ENCODE measurements at places on chromosomes 2 and 18.

DNA sequence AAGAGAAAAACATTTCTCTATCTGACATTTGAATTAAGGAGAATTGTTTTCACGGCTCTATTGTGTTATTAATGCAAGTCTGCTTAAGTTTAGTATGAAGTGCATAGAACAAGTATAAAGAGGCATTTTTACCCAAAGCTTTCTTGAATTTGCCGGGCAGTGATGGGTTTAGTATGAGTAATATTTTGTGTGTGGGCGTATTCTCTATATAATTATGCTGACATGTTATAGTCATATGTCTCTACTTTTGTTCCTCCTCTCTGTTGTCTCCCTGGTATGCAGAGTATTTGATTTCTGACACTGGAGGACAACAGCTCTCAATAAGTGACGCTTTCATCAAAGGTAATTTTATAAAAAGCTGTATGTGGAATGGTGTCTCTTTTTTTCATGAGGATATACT is 45.9 kb downstream of the PIKFYVE start:
- no peak for DNase-seq

- DNase-seq: no peak
Observed at GRCh38 chr2:16138811-16139662, 198.7 kb downstream of the MYCN start.

- DNase-seq: no peak
Observed at GRCh38 chr2:197137231-197137630, 173.3 kb downstream of the ANKRD44 start.

- no peak for DNase-seq
Observed at GRCh38 chr18:77084688-77085035, 47.9 kb downstream of the MBP start.

- DNase-seq: no peak
Observed at GRCh38 chr2:240759459-240759858, 60.6 kb downstream of the KIF1A start.

DNA sequence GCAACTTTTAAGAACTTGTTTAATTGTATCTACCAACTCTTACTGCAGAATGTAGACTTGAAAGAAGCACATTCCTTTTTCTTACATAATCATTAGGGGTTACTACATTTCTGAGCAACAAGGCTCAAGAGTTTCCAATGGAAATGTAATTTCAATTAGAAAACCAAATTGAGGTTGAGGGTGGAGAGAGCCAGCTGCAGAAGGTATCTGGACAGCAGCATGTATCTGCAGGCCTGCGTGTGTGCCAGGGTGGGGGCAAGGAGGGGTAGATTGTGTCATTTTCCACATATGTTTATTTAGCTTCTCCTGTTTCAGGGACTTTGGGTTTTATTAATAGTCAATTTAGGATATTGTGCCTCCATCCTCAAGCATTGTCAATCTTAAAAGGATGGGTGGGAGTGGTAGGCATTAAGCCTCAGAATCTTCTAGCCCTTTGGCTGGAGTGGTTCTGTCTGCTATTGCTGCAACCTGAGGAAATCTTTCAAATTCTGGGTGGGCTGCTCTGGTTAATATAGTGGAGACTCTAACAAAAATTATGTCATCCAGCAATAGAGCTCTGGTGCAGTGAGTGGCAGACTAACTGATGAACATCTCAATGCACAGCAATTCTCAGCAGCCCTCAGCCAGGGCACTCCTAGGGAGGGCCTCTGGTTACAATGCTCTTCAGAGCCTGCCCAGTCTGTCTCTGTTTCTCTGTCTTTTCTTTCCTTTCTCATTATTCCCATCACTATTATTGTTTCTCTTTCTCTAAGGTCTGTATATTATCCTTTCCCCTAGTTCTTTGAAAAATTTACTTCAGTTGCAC is 151.4 kb downstream of the RPIA start:
- DNase-seq: no peak

DNA sequence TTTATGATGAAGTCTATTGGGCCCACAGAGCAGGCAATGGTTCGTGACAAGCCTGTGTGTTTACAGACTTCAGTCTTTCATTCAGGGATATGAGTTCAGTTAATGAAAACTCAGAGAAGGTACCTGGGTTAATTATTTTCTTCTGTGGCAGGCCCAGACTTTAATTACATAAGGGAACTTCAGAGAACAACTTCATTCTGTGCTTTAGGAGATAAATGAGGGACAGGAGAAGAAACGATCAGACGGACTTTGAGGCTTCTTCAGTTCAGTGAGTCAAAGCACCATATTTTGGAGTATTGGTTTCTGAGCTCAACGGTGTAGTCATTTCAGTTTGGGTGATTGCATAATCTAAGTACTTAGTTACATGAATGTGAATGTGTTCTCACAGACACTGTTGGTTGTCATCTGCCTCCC is 203.0 kb upstream of the KCNJ3 start:
- DNase-seq: no peak

GRCh38 chr2:96555146-96555610 is 18.6 kb downstream of the ARID5A start:
- no peak for DNase-seq

DNA sequence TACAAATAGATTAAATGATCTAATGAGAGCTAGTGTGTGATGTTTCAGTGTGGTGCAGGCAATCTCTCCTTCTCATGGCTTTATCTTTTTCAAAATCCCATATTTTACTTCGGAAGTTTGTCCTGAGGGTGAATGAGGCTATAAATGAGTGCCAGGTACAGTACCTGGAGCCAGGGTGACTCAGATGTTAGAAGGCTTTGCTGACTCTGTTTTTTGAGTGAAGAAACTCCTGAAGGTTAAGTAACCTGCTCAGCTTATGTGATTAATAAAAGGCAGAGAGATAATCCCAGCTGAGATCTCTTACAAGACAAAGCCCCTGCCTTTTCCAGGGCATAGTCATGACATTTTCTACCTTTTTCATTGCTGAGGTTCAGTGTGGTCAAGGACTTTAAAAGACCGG is 52.6 kb downstream of the MGAT5 start:
- no peak for DNase-seq

DNA sequence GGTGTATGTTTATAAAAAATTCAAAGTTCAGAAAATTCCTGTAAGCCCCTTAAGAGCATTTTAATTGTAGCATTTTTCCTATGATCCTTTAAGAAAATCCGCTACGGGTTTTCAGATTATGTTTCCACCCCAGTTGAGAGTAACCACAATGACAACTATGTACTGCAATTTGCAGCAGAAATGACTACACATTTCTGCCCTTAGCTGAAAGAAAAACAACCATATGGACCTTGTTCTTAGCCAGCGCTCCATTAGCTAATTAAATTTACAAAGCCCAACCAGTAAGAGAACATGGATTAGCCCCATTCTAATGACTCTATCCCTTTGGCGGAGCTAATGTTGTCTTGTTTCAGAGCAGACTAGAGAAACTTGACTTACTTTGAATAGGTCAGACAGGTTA is 247.6 kb downstream of the SLC8A1 start:
- DNase-seq: no peak

GRCh38 chr2:8580316-8581233 is 101.3 kb upstream of the ID2 start:
- no peak for DNase-seq

- no peak for DNase-seq
Observed at GRCh38 chr2:120829633-120830025, 94.0 kb downstream of the GLI2 start.

DNA sequence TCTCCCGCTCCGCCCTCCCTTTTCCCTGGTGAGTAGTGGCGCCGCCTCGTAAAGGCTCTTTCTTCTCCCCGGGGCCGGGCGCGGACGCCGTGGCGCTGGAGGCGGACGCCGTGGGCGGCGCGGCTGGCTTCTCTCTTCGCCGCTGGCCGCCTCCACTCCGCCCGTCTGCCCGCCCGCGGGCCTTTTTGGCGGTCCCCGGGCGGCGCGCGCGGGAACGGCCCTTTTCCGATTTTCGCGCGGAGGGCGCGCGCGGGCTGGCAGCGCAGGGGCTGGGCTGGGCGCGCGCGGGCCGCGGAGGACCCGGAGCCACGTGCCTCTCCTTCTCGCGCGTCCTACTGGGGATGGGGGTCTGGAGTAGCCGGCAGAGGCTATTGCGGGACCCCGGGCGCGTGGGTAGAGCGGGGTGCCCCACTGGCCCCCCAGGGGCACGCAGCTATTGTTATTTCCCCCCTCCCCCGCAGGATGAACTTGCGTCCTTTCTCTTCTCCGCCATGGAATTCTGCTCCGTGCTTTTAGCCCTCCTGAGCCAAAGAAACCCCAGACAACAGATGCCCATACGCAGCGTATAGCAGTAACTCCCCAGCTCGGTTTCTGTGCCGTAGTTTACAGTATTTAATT is 472 bp downstream of the SLC20A1 start:
- no peak for DNase-seq

DNA sequence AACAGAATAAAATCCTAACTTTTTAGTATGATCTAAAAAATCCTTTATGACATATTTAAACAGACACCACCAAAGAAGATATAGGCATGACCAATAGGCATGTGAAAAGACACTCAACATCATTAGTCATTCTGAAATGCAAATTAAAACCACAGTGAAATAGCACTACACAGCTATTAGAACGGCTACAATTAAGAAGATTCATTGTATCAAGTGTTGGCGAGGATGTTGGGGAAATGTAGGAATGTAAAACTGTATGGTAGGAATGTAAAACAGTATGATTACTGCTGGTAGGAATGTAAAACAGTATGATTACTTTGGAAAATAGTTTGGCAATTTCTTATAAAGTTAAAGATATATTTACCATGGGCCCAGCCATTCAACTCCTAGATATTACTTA is 253.3 kb upstream of the TCF4 start:
- DNase-seq: no peak

DNA sequence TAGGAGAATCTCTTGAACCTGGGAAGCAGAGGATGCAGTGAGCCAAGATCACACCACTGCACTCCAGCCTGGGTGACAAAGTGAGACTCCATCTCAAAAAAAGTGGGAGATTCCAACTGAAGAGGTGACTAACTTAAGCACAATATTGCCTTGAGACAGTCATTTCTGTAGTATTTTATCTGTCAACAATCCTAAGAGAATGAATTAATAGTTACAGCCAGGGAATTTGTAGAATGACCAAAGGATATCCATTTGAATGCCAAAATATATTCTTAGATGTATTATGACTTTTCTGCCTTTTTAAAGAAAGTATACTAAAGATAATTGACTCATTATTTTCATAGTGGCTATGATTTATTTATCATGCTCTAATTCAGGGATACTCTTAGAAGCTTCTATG is 40.7 kb upstream of the CCDC150 start:
- no peak for DNase-seq

- DNase-seq: no peak
Observed at GRCh38 chr2:202178346-202178958, 59.9 kb downstream of the SUMO1 start.

DNA sequence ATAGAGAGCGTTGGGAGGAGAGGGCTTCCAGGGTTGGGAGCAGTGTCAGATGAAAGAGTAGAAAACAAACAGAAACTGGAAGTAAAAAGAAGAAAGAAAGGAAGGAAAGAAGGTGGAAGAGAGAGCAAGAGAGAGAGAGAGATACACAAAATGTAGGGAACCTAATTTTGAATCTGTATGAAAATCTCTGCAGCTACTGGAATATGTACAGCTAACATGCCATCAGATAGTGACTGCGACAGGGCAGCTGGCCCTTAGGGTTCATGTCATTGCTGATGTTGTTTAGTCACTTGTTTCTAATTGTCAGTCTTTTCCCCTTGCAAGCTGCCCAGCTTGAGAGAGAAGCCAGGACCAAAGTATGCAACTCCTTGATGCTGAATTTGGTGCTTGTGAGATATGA is 85.8 kb downstream of the POLE4 start:
- DNase-seq: no peak
